ENCODE measurements at places on chromosomes 2 and 18.
A peak's percentile ranks its signal among the peaks of the same experiment; 100 is the strongest.

DNA sequence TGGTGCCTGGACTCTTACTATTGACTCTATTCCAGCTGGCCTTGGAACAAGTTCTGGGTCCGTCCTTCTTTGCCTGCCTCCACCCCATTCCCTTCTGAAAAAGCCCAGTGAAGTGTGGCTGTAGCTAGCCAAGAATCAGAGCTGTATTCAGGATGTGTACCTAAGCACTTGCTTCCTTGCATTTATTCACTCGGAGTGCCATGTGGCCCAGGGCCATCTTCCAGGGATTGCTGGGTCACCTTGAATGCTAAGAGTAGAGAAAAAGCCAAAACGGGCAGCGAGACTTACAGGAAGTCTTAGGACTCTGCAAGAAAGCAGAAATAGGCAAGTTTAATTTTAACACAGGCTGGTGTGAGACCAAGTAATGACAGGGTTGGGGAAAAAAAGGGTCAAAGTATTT, 4.1 kb downstream of the ITGA6 start:
- DNase-seq, result no peak

- no peak for DNase-seq
Observed at GRCh38 chr2:43435746-43436145, 160.1 kb downstream of the THADA start.

GRCh38 chr2:108073415-108074072, 87.2 kb downstream of the SLC5A7 start:
- no peak for DNase-seq

- DNase-seq, result peak; percentile 42
Observed at GRCh38 chr2:45607701-45608100, 3.4 kb downstream of the SRBD1 start.

- DNase-seq, result no peak
Observed at GRCh38 chr2:184847331-184847730, 249.0 kb downstream of the ZNF804A start.

DNA sequence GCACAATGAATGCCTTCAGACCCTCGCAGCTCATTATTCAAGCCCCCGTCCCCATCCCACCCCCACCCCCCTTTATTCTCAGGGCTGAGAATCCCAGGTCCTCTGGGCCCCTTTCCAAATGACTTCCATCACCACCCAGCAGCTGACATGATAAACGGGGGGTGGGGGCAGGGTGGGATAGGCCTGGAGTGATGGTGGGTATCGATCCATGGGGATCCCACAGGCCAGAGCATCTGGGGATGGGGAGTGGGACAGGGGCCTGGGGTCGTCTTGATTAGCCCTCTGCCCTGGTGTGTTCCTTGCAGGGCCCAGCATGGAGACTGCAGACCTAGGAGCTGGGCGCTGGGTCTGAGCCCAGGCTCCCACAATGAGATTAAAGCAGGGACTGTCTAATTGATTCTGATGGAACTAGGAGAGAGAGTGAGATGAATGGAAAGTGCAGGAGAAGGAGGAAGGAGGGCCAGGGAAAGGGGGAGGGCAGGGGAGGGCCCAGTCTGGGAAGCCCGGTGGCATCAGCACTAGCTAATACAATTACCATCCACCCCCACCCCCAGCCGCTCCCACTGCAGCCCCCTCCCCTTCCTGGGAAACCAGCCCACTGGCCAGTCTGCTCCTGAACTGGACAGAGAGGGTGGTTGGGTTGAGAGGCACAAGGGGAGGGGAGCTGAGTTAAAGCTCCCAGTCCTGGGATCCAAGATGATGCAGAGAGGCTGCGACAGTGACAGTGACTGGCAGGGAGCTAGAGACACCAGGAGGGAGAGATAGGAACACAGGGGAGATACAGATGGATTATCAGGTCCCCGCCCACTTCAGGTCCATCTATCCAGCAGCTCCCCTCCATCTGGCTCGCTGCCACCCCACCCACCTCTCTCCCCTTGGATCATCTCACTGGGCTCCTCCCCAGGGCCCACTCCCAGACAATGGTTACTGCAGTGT, 13.1 kb upstream of the TNS1 start:
- DNase-seq, result no peak

- DNase-seq, result peak; percentile 37
Observed at GRCh38 chr18:59616501-59616900, 80.7 kb downstream of the CCBE1 start.

DNA sequence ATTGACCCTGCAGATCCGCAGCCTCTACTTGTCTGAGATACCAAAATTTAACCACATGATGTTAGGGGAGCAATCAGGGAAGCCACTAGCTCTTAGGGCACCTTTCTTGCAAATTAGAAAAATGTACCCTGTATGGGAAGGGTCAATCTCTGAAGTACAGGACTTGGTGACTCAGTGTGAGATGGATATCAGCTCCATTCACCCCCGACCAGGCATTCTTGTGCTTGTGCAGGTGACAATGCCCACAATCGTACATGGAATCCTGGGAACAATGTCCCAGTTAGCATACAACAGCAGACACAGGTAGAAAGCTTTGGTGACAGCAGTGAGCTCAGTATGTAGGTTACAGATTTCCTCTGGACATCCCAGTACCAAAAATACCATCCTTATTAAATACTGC, 137.7 kb upstream of the ITGB6 start:
- no peak for DNase-seq

DNA sequence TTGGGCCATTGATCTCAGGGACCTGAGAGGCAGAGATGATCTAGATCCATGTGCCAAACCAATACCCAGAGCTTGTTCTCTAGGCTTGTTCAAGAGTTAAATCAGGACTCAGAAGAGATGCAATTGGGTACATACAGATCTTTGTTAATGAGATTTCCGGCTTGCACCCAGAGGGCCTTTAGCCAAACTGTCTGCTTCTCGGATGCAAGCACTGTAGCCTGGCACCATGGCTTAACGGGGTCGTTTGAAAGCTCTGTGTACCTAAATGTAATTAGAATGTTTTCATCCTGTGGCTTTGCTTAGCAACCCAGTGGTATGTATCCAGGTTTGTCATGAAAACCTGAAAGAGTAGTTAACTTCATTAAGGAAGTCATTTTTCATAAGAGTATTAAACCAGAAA, 94.2 kb downstream of the TPGS2 start:
- no peak for DNase-seq

DNA sequence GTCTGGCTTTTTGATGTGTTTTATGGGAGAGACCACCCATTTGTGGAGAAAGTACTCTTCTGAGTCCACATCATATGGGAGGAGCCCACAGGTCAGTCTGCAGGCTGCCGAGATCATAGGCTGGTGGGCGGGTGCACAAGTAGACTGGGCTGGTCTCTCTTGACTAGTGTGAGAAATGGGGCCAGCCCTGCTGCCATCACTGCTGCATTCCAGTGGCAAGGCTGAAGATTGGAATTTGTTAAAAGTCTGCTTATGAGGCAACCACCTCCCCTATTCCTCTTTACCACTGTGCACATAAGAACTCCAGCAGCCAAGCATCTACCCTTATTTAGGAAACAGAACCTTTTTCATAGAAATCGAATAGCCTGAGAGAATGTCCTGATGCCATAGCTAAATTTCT, 200.7 kb downstream of the DIS3L2 start:
- peak; percentile 12 for DNase-seq

GRCh38 chr2:86396291-86396785, 44.8 kb upstream of the KDM3A start:
- DNase-seq, result peak; percentile 47

- no peak for DNase-seq
Observed at GRCh38 chr2:144323946-144324345, 196.0 kb downstream of the ZEB2 start.

- DNase-seq, result peak; percentile 68
Observed at GRCh38 chr2:237774811-237775553, 23.6 kb upstream of the RBM44 start.

DNA sequence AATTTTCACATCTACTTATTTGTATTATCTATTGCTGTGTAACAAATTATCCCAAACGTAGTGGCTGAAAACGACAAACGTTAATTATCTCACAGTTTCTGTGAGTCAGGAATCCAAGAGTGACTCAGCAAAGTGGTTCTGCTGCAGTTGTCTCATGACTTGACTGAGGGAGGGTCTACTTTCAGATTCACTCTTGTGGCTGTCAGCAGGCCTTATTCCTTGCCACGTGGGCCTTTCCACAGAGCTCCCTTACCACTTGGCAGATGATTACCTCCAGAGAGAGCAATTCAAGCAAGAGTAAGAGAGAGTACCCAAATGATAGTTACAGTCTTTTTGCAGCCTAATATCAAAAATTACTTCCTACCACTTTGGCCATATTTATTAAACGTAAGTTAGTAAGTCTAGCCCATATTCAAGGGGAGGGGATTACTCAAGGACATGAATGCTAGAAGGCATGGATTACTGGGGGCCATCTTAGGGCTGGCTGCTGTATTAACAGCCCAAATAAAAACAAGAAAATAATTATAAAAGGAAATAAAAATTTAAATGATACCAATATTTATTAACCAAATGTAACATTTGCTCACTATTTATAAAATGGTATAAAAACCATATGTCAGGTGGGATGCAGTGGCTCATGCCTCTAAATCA, 48.7 kb upstream of the NBEAL1 start:
- peak; percentile 84 for DNase-seq

DNA sequence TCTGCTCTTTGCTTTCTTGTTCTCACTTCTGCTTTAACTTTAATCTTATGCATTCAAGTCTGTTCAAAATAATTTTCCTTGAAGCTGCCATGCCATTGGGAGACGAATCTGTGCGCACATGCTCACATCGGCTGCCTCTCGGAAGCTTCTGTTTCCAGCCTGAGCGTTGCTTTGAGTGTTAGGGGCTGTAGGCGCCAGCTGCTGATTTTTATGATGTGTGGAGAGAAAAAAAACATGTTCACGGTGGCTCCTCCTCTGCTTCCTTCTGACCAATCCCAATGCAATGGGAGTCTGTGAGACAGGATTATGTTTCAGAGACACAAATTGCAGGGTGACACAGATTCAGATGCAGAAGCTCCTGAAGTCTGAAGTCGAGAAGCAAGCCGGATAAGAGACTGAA, at the start of gene MC4R:
MC4R (minus strand) TSS at position 180 of the 400 bp plus-strand sequence. CDS start 426 bp downstream, outside the sequence.
- DNase-seq, result peak; percentile 73

DNA sequence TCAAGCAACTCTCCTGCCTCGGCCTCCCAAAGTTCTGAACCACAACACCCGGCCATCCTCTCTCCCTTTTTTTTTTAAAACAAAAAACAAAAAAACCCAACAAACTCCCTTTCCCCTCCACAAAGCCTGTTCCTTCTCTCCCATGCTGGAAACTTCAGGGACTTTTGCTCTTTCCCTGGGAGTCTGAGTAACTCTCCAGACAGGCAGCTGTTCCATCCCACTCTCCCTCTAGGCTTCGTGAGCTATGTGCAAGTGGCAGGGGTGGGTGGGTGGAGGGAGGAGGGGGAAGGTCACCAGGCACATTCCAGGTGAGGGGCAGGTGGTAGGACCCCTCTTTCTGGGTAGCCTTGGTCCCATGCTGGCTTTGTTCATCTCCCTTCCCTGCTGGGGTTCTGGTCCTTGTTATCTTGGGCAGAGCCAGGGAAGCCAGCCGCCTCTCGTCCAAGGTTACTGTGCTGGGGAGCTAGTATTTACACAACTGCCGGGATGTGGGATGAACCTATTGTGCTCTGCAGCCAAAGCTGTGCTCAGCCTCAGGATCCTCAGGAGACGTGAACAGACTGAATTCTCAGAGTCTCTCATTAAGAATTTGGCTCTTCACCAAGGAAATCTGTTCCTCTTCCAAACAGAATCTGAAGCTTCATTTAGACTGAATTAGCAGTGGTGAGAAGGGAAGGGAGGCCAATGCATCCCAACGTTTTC, 106.9 kb downstream of the LIPG start:
- DNase-seq, result peak; percentile 90

DNA sequence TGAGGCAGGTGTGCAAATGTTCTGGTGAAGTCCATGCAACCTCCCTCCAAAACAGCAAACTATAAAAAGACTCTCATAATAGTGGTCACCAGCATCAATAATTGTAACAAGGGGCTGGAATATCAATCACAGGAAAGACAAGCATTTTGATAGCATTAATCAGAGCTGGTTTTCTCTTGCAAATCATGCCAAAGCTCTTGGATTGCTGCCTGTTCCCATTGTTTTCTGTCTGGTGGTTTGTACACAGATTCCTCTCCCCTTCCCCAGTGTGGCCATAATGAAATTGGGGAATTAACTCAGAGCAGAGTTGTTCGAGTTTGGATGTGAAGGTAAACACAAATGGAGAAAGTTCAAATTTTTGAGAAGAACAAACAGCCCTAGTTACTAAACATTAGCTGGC, 134.2 kb downstream of the CDCA7 start:
- peak; percentile 21 for DNase-seq

DNA sequence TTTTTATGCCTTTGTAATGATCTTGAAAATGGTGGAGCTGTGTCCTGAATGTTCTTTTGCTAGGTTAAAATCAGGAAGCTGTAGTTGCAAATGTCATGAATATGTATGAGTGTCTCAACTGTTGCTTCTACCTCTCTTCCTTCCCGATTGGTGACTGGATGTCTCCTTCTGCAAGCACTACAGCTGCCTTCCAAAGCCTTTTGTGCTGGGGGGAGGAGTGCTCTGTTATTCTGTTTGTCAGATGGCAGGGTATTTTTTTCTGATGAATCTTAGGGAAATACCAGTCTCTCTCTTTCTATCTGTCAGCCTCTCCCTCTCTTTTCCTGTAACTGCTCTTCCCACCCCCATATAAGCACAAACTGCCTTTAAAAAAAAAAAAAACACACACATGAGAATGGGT, 1396.3 kb upstream of the CELF4 start:
- no peak for DNase-seq

- peak; percentile 67 for DNase-seq
Observed at GRCh38 chr2:134327367-134327766, 73.5 kb downstream of the MGAT5 start.

DNA sequence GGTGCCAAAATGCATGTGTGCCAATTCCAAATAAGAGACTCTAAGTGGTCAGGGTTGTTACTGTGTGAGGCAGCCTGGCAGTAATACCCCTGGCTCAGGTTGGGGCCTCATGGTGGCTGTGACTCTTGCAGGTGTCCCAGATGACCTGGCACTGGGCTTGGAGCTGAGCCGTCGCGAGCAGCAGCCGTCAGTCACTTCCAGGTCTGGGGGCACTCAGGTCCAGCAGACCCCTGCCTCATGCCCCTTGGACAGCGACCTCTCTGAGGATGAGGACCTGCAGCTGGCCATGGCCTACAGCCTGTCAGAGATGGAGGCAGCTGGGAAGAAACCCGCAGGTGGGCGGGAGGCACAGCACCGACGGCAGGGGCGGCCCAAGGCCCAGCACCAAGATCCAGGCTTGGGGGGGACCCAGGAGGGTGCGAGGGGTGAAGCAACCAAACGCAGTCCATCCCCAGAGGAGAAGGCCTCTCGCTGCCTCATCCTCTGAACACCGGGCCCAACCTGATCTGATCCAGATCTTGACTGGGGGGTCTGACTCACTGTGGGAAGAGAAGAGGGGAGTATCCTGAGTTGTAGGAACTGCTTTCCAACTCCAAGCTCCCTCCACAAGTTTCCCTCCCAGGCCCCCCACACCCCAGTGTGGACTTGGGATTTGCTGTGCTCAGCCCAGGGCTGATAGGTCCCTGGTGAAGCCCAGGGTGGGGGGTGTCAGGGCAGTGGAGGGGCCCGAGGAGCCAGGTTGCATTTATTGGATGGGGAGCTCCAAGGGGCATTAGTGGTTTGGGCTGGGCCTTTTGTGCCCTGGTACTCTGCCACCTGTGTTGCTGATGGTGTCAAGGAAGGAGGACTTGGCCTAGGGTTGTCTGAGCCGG, 5.6 kb downstream of the DNAJB2 start:
- no peak for DNase-seq

All from fibroblast of pulmonary artery (primary cell).